ENCODE measurements at places on chromosomes 2 and 18.

- no peak for DNase-seq
These were observed 69.8 kb downstream of the CYBRD1 start for GRCh38 chr2:171592036-171592555.

DNA sequence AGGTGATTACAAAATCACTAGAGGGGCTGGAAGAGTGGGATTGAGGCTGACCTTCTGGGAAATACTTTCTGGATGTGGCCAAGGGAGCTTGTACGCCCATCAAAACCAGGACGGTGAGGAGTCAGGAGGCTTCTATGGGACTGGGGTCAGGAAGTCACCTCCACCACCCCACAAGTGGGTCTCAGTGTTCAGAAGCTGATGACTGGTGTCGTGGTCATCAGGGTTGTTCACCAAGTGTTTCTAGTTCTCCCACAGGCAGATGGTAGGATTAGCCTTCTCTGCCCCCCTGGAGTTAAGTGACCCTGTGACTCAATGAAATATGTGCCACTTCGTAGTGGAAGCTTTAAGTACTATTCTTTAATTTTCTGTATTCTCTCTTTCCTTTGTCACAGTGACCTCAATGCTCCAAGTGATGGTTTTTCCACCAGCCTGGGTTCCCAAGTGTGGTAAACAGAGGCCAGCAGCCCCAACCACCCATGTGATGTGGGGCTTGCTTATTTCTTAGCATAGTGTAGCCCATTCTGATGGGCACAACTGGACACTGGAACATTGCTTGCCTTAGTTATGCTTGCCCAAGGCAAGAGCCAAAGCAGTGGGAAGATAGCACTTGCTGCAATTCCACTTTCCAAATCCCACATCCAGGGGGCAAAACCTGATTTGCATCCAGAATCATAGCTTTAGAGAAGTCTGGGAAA is 258.8 kb downstream of the CYP26B1 start:
- no peak for DNase-seq

DNA sequence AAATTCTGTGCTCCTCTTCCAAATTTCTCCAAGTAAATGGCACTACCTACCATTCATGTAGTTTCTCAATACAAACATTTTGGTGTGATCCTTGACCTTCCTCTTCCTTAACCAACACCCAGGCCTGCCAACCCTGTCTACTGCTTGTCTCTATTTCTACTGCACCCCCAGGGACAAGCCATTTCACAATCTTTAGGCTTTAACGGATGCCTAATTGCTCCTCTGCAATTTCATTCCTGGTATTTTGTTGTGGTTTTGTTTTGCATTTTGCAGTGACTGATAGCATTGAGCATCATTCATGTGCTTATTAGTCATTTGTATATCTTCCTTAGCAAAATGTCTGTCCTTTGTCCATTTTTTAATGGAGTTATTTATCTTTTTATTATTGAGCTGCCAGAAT is 10.0 kb downstream of the FAP start:
- no peak for DNase-seq

GRCh38 chr2:207484444-207485391 is 45.0 kb upstream of the CREB1 start:
- DNase-seq: no peak

- no peak for DNase-seq
These were observed 697.0 kb upstream of the HS6ST1 start for GRCh38 chr2:129015397-129016285.

DNA sequence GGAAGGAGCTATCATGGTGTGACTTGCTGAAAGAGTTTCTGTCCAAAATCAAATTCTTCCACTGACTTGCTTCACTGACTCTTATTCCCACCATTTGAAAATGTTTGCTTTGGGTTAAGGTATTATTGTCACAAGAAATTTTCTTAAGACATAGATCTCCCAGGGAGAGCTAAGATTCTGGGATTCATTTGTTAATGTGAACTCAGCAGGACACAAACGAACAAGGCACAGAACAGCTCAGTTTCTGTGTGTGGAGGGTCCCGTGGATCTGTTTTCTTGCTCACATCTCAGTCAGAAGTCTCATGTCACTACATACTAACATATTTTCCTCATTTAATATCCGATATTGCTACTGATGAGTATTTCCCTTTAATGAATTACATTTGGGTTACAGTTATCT is 8.2 kb upstream of the HNRNPA3 start:
- no peak for DNase-seq

DNA sequence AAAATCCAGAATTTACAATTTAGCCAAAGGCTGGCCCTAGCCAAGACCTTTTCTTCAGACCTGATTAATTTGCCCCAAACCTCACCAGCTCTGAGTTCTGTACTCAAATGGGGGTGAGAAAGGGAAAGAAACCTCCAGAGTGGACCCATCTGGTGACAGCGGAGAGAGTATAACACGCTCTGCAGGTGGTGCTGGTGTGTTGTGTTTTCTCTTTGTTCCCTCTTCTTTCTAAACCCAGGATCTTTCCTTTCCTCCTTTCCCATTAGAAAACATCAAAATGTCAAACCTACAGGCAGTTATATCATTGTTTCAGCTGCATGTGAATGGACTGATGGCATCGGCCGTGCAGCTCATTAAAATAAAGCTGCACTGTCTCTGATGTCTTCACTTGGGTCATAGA is 253.2 kb upstream of the SP5 start:
- DNase-seq: no peak

GRCh38 chr2:216394881-216395280 is 17.4 kb upstream of the SMARCAL1 start:
- no peak for DNase-seq

DNA sequence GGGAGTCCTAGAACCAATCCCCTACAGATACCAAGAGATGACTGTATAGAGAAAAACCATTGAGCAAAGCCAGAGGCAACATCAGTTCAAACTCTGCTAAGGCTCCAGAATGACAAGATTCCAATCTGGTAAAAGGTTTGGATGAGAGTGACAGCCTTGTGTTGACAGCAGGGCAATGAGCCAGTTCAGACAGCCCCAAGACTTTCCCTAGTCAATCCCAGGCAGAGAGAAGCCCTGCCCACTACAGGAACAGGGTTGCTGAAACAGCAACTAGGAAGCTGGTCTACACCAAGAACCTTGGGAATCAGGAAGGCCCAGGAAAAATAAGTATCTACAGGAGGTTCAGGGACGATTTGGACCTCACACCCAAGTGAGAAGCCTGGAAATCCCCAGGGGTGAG is 3.3 kb downstream of the PSTPIP2 start:
- DNase-seq: no peak

GRCh38 chr2:128642316-128642715 is 323.6 kb upstream of the HS6ST1 start:
- no peak for DNase-seq

DNA sequence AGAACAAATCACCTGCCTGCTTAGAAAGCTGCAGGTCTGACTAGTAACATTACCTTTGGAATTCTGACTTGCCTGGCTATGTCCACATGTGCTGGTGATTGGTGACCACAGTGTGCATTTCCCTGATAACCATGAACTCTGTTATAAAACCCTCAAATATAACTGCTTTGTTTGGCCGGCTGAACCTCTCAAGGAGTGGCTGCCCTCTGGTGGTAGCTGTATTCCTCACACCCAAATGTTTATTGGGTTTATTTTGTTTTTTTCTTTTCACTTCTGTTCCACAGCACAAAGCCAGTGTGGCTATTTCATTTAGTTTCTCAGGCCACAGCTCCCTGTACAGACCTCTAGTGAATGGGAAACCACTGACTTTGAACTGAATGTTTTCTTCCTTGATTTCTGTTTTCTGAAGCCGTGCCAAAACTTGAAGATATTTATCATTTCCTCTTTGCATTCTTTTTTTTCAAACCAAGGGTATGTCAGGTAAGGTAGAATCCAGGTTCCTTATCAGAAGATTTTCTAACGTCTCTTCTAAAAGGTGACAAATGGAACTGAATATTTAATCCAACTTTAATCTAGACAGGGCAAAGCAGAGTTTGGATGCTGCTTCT is 549.0 kb upstream of the VRK2 start:
- no peak for DNase-seq

GRCh38 chr18:69935319-69936190 is 12.1 kb downstream of the CD226 start:
- peak; percentile 77 for DNase-seq

GRCh38 chr2:229301237-229301636 is 30.1 kb upstream of the PID1 start:
- no peak for DNase-seq

DNA sequence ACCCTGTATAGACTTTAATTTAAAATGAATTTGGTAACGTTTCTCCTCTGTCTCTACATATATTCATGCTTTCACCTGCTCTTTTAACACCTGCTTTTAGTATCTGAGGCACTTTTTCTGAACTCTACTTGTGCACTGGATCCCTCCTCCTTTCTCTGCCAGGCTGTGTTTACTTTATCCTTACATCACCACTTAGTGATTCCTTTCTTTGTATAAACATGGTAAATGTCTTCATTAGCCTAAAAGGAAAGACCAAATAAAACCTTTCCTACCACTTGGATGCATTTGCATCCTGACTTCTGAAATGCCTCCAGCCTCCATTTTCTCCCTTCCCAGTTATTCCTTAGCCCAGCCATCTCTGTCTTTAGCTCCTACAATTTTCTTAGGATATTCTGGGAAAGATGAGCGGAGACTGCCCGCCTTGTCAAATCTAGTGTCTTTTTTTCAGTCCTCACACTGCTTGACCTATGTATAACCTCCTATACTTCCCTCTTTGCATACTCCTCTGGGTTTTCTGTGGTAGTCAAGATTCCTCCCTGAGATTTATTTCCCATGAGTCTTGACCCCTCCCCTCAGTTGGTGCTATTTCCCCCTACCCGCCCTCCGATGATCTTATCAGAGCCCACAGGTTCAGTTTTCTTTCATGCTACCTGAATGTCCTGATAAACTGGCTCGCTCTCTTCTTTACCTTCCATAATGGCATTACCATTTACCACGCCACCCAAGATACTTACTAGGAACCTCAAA is 44.8 kb downstream of the REL start:
- no peak for DNase-seq

- DNase-seq: no peak
These were observed 237.5 kb downstream of the GLI2 start for GRCh38 chr2:120973196-120973595.

- DNase-seq: no peak
These were observed 58.4 kb upstream of the UNC80 start for GRCh38 chr2:209713219-209713618.

DNA sequence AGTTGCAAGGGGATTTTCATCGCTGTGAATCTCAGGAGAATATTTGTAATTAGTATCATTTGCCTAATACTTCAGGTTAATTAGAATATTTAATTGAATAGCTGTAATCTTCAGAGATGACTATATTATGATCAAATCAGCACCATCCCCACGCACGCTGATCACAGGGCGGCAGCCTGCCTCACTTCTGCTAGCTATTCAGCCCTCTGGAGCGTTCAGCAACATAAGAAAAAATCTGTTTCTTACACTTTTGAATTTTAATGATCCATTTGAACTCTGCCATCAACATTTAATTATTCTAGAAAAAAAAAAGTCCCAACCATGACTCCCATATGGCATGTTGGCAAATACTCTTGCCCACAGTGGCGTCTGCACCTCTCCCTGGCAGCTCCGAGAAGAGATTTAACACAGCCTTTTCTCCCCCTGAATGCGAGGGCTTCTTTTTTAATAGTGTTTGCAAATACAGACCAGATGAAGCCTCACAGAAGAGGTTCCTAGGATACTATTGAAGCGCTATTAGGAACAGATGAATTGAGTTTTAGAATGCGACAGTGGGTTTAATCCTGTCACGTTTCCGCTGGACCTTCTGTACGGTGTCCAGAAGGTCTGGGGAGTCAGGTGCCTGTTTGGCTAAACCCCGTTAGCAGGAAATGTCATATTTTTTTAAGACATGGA is 731.9 kb upstream of the SALL3 start:
- DNase-seq: no peak

- no peak for DNase-seq
These were observed 69.1 kb upstream of the AFF3 start for GRCh38 chr2:100211521-100211920.

- DNase-seq: no peak
These were observed 230.6 kb upstream of the LRATD1 start for GRCh38 chr2:14401873-14402272.

- DNase-seq: no peak
These were observed 19.4 kb downstream of the ELAC1 start for GRCh38 chr18:50987261-50987660.

GRCh38 chr18:26133652-26134051 is at the start of gene PSMA8:
TSS of gene PSMA8 (plus strand) at chr18:26133869. CDS start at chr18:26133966, 97 bp downstream.
- no peak for DNase-seq

DNA sequence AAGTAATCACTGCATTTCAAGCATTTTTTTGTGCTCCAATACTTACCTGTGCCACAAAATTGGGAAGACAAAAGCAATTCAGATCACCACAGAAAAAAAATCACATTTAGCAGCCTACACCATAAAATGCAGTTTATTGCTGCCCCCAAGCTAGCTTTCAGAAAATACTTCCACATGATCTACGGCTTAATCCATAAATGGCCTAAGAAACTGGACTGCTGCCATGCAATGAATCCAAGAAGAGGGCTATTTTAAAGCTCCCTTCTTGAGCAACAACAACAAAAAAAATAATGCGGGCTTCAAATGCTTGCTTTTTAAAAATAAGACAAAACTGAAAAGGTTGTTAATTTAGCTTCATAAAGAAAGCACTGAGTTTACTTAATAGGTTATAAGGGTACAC is 272.3 kb downstream of the RAD51AP2 start:
- DNase-seq: no peak

GRCh38 chr2:36374585-36374984 is 19.0 kb downstream of the CRIM1 start:
- no peak for DNase-seq

GRCh38 chr2:42724886-42725285 is 39.0 kb downstream of the OXER1 start:
- DNase-seq: no peak

- no peak for DNase-seq
These were observed 68.3 kb downstream of the BABAM2 start for GRCh38 chr2:27958711-27959378.

GRCh38 chr2:230942920-230943896 is 18.2 kb upstream of the GPR55 start:
- peak; percentile 28 for DNase-seq

DNA sequence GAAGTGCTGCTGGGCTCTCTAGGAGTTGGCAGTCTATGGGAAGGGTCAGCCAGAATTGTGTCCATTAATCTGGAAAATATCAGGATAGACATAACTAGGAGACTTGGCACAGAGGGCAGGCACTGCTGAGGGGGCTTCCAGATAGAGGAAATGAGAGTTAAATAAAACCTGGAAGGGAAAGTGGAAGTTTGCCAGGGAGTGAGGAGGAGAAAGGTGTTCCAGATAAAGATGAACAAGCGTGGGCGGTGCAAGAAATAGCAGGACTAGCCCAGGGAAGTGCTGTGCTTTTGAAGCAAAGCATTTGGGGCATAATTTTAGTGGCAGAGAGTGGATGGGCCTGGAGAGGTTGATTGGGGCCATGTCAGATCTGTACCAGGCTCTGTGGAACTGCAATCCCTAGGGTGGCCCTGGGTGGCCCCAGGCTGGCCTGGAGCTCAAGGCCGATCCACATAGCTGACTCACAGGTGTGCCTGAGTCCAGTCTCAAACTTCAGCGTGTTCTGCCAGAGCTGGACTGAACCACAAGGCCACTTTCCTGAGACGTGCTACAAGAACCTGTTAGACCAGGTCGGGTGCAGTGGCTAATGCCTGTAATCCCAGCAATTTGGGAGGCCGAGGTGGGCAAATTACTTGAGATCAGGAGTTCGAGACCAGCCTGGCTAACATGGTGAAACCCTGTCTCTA is 26.9 kb downstream of the GALM start:
- no peak for DNase-seq

- DNase-seq: no peak
These were observed 199.9 kb downstream of the ACTR3 start for GRCh38 chr2:114089636-114090319.

Data from activated T-cell treated with anti-CD3 and anti-CD28 coated beads for 4 hours (primary cell).